ENCODE measurements at places on chromosomes 6 and 20. TPM values are rescaled to one million over a fixed set of nuclear protein-coding genes. Genes with fewer than 3 reads are reported as not detected.

DNA sequence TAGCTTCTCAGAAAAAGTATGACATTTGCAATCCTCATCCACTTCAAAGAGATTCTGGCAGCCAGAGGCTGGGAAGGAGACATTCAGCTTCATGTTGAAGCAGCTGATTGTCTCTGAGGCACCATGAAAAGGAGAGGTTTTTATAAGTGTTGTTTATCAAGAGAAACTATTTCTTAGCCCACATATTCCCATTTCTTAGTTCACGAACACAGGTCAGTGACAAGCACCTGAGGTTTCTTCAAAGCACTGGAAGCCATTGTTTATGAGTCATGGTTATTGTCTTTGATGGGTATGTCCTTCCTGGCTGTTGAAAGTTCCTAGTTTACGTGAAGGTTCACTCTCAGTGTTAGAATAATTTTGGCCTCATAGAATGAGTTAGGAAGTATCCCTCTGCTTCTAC lies 3.0 kb upstream of the DDX43 start:
- no peak overlapping the region for H3K4me3 ChIP-seq
- no peak for DNase-seq
- H3K27ac ChIP-seq, result no peak overlapping the region
- peaks cover 34% of the 10 kb centered on the region for H3K36me3 ChIP-seq

- no peaks in the 10 kb centered on the region for H3K27me3 ChIP-seq
- H3K4me3 ChIP-seq, result no peak overlapping the region
- H3K27ac ChIP-seq, result no peak overlapping the region
- DNase-seq, result no peak
Measured at GRCh38 chr20:40144581-40144980, 544.5 kb downstream of the MAFB start.

- peaks cover 14% of the 10 kb centered on the region for H3K36me3 ChIP-seq
- no peak for DNase-seq
- no peak within 1 kb of the TSS for H3K27ac ChIP-seq
- peaks cover 30% of the 10 kb centered on the region for H3K27me3 ChIP-seq
Measured at GRCh38 chr20:25058051-25058846, at the start of gene ACSS1. ACSS1 (minus strand) TSS chr20:25058139; CDS start chr20:25058102, 37 bp downstream.

DNA sequence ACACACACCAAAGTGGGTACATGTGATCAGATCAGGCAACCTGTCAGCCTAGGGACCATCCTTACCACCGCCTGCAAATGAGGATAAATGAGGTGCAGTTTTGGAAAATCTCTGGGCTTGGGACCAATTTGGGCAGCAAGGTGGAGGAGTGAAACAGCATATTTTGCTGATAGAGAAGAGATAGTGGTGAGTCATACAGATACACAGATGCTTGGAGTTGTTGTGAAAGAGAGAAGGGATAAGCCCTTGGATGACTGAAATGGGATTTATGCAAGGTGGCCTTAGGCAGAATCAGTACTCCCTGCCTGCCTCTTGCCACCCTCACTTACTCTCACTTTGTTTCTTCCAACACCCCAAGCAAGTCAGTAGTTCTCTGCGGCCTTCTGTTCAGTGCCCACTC lies 34.7 kb downstream of the BMP2 start:
- no peaks in the 10 kb centered on the region for H3K27me3 ChIP-seq
- no peaks in the 10 kb centered on the region for H3K36me3 ChIP-seq
- H3K4me1 ChIP-seq, result no peaks in the 10 kb centered on the region

DNA sequence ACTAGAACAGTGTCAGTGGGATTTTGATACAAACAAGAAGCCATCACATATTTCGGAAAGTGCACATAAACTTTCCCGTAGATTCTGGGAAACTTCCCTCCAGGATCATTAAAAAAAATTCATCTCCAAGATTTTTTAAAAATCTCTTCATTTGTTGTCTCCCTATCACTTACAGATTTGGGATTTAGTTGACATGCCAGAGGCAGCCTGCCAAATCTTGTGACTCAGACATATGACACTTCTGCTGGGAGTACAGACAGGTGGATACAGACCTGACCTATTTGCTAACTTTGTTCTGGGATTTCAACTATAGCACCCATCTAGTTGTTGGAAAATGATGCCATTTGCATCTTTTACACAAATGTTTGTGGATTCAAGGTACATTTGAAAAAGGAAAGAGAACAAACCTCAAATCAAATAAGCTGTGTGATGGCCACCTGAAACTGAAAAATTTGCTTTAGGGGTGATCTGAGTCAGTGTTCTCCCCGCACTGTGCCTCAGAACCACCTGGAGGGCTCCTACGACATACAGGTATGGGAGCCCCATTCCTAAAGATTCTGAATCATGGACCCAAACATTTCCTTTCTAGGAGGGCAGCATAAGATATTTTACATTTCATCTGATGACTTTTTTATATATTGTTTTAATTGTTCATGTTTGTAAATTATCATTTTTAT lies 21.9 kb upstream of the CD2AP start:
- no peak overlapping the region for H3K4me3 ChIP-seq
- DNase-seq, result peak; percentile 43
- peaks cover 12% of the 10 kb centered on the region for H3K36me3 ChIP-seq
- no peak overlapping the region for H3K27ac ChIP-seq

The PTCRA gene
- total RNA-seq, result not detected

The SALL4 gene
- 7.6 TPM for total RNA-seq

The PPP1R16B gene
- total RNA-seq, result not detected

The TJAP1 gene
- 70.7 TPM for total RNA-seq

All from Calu3 (cell line).